Naive thymus-derived CD4-positive, alpha-beta T cell (primary cell): ENCODE measurements at places on chromosomes 6 and 20. TPM values are rescaled to one million over a fixed set of nuclear protein-coding genes. Genes with fewer than 3 reads are reported as not detected.

DNA sequence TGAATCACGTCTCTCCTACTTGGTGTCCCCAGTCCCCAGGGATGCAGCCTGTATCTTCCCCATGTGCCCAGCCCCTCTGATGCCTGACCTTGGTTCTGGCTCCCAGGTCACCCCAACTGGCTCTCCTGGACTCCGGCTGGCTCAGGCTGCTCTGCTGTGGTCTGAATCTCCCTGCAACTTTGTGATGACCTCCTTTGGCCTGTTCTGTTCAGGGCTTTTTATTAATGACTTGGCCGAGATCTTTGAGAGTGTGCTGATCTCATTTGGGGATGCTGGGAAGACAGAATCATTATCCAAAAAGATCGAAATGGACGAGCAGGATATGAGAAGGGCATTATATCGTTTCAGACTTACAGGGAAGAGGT lies 67.4 kb downstream of the IGF2R start:
- H3K4me1 ChIP-seq, result no peaks in the 10 kb centered on the region
- H3K27me3 ChIP-seq, result no peaks in the 10 kb centered on the region
- H3K4me3 ChIP-seq, result no peak overlapping the region
- no peak for DNase-seq
- H3K36me3 ChIP-seq, result peaks cover 5% of the 10 kb centered on the region

DNA sequence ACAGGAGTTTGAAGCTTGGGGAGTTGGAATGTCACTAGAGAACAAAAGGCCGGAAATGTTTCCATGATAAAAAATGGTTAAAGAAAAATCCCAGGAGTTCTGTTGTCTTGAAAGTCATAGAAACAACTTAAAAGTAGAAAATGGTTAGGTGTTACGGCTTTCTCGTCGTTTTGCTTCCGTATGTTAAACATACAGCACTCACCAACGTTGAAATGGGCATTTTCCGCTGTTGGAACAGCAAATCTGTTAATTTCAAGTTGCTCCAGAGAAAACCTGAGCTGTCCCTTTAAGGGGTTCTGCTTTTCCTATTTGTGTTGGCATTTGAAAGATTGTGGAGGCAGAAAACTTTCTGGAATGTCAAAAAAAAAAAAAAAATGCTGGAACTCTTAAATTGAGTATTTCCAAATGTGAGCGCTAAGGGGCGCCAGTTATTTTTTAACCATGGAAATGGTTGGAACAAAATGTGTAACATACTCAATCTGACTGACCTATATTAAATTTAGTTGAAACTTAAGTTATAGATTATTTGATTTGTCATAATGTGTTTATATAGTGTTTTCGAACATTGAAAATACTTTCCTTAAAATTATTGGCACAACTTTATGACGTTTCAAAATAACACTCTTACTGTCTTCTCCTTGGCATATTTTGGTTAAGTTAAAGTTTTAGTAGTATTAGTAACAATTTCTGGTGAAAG lies 2.2 kb downstream of the QKI start:
- H3K27ac ChIP-seq, result peak overlapping the region; percentile 90
- H3K36me3 ChIP-seq, result no peaks in the 10 kb centered on the region
- peaks cover 28% of the 10 kb centered on the region for H3K4me1 ChIP-seq
- H3K4me3 ChIP-seq, result peak overlapping the region; percentile 58
- peak; percentile 48 for DNase-seq

DNA sequence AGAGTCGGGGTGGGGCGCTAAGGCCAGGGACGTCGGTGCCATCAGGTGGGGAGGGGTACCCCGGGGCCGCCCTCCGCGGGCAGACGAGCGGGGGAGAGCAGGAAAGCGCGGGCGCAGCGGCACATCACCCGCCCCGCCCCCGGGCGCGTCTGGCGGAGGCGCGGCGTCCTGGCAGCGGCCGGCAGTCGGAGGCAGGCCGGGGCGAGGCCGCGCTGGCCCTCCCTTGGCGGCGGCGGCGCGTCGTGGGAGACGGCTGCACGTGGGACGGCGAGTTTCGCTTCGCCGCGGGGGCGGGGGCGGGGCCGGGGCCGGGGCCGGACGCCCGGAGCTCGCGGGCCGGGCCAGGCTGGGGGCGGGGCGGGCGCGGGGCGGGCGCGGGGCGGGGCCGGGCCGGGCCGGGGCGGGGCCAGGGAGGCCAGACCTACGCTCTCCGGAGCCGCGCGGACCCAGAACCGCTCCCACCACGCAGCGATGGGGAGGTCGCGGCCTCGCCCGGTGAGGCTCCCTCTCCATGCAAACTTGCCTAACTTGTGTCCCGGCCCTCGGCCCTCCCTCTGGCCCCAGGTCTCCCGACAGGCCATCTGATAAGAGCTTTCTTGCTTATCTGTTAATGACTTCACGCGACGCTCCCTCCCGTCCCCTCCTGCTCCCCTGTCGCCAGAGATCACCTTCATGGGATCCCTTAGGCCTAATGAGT lies 12.5 kb downstream of the ITPR3 start:
- H3K27ac ChIP-seq, result peak overlapping the region; percentile 56
- H3K4me1 ChIP-seq, result peaks cover 20% of the 10 kb centered on the region
- peak overlapping the region; percentile 43 for H3K4me3 ChIP-seq

DNA sequence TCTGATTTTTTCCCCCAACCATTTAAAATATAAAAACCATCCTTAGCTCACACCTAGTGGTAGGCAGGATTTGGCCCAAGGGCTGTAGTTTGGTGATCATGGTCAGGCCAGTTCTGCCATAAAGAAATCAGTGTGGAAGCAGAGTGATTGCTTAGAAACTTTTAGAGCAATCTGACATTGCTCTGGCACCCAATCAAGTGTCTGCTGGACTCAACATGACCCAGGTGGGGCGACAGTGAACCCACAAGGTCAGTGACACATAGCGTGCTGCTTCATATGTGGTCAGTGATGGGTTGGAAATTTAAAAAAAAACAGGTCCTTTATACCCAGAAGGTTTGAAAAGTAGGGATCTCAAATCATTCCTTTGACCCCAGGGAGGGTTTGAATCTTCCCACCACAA lies 107.9 kb downstream of the BANF2 start:
- H3K4me3 ChIP-seq, result no peak overlapping the region
- no peaks in the 10 kb centered on the region for H3K4me1 ChIP-seq
- DNase-seq, result no peak

- no peaks in the 10 kb centered on the region for H3K4me1 ChIP-seq
- H3K36me3 ChIP-seq, result no peaks in the 10 kb centered on the region
- no peak for DNase-seq
- no peak overlapping the region for H3K27ac ChIP-seq
Observed at GRCh38 chr6:9405825-9406224, 970.5 kb upstream of the SLC35B3 start.

DNA sequence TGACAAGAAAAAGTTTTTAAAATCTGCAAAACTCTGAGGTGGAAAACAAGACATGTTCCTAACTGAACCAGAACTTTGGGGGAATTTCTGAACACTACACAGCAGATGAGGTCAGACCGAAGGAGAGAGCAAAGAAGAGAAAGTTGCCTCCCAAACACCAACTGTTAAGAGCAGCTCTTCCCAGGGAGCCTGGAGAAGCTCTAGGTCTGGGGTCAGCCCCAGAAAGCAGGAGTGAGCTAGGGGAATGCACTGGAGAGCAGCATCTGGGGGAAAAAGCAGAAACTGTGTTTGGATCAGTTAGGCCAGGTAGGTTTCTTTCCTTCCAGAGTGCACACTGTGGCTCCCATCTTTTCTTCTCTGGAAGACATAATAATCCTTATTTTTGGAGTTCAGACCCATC lies 41.3 kb downstream of the FKBP5 start:
- peaks cover 5% of the 10 kb centered on the region for H3K4me1 ChIP-seq
- H3K4me3 ChIP-seq, result no peak overlapping the region
- no peak overlapping the region for H3K27ac ChIP-seq
- H3K27me3 ChIP-seq, result no peaks in the 10 kb centered on the region

GRCh38 chr6:22017766-22018165 lies 279.1 kb downstream of the PRL start:
- H3K4me1 ChIP-seq, result no peaks in the 10 kb centered on the region
- DNase-seq, result no peak
- no peaks in the 10 kb centered on the region for H3K36me3 ChIP-seq
- no peaks in the 10 kb centered on the region for H3K27me3 ChIP-seq
- no peak overlapping the region for H3K4me3 ChIP-seq

- no peaks in the 10 kb centered on the region for H3K4me1 ChIP-seq
- H3K27ac ChIP-seq, result no peak overlapping the region
- H3K27me3 ChIP-seq, result no peaks in the 10 kb centered on the region
- no peak for DNase-seq
- H3K4me3 ChIP-seq, result no peak overlapping the region
Observed at GRCh38 chr6:80969439-80969838, 783.0 kb downstream of the TENT5A start.

GRCh38 chr6:122678841-122679240 lies 68.6 kb downstream of the PKIB start:
- H3K4me1 ChIP-seq, result no peaks in the 10 kb centered on the region
- no peaks in the 10 kb centered on the region for H3K36me3 ChIP-seq
- DNase-seq, result no peak
- H3K27me3 ChIP-seq, result no peaks in the 10 kb centered on the region
- no peak overlapping the region for H3K4me3 ChIP-seq

GRCh38 chr6:165922309-165922794 lies 245.3 kb downstream of the TBXT start:
- no peaks in the 10 kb centered on the region for H3K36me3 ChIP-seq
- no peak for DNase-seq
- no peak overlapping the region for H3K4me3 ChIP-seq
- no peaks in the 10 kb centered on the region for H3K4me1 ChIP-seq
- H3K27me3 ChIP-seq, result no peaks in the 10 kb centered on the region

- DNase-seq, result peak; percentile 24
- H3K27me3 ChIP-seq, result no peaks in the 10 kb centered on the region
- no peak overlapping the region for H3K4me3 ChIP-seq
- H3K36me3 ChIP-seq, result no peaks in the 10 kb centered on the region
Observed at GRCh38 chr20:52379723-52380336, 188.3 kb upstream of the ZFP64 start.

DNA sequence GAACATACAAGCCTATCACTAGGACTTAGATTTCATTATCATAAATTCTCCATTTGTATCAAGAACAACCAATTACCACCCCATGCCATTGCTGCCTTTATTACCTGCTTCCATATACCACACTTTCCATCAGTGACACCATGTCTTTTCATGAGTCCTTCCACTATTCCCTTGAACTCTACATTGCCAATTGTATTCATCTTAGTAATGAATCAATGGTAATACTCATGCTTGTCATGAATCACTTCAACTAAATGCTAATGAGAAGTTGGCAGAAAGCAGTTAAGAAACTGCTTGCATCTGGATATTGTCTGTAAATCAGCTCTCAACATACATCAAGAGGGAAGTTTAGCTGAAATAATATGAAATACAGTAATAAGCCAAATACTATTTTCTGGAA lies 61.2 kb upstream of the RNF217 start:
- H3K27me3 ChIP-seq, result no peaks in the 10 kb centered on the region
- H3K4me1 ChIP-seq, result no peaks in the 10 kb centered on the region
- no peaks in the 10 kb centered on the region for H3K36me3 ChIP-seq

GRCh38 chr6:131257104-131257503 lies 121.8 kb downstream of the AKAP7 start:
- no peaks in the 10 kb centered on the region for H3K27me3 ChIP-seq
- H3K4me3 ChIP-seq, result no peak overlapping the region
- H3K27ac ChIP-seq, result no peak overlapping the region
- H3K4me1 ChIP-seq, result no peaks in the 10 kb centered on the region
- DNase-seq, result no peak

Gene ZNF184
- total RNA-seq, result 9.6 TPM

Gene KCNK5
- total RNA-seq, result not detected
